ENCODE measurements at places on chromosomes 11 and 22.

- DNase-seq = no peak
Observed at GRCh38 chr11:14237444-14237961, 121.5 kb downstream of the RRAS2 start.

DNA sequence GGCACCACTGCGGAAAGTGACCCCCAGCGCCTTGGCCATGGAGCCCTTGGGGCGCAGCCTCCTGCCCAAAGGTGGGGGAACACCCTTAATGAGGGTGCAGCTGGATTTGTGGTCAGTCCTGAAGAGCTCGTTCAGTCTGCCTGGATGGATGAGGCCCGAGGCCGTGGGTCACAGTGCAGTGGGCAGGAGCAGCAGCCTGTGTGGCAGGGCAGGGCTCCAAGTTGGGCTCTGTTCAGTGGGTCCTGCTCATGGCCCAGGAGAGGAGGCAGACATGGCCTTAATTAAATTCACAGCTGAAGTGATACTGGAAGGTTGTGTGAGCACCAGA lies 33.3 kb downstream of the FAM83F start:
- no peak for DNase-seq

DNA sequence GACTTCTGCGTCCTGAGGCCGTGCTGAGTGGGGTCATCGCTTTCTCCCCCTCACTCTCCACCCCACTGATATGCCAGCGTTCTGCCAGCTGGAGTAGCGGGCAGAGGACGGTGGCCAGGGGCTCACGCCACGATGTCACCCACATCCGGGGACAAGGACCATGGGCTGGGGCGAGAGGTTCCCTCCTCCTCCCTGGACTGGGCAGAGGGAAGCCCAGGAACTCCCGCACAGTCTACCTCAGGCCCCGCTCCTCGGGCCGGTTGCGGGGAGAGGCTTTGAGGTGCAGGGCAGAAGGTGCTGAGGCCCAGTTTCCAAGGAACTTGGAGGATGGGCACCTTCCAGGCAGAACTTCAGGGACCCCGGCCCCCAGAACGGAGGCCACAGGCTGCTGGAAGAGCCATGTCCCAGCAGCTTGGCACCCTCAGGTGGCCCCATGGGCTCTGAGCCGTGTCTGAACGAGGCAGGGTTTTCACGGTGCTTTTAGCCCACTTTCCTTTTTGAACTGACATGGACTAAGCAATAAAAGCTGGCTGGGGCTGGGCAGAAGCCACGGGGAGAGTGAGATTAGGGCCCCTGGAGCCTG lies 25.4 kb downstream of the ADAMTS15 start:
- DNase-seq = no peak

DNA sequence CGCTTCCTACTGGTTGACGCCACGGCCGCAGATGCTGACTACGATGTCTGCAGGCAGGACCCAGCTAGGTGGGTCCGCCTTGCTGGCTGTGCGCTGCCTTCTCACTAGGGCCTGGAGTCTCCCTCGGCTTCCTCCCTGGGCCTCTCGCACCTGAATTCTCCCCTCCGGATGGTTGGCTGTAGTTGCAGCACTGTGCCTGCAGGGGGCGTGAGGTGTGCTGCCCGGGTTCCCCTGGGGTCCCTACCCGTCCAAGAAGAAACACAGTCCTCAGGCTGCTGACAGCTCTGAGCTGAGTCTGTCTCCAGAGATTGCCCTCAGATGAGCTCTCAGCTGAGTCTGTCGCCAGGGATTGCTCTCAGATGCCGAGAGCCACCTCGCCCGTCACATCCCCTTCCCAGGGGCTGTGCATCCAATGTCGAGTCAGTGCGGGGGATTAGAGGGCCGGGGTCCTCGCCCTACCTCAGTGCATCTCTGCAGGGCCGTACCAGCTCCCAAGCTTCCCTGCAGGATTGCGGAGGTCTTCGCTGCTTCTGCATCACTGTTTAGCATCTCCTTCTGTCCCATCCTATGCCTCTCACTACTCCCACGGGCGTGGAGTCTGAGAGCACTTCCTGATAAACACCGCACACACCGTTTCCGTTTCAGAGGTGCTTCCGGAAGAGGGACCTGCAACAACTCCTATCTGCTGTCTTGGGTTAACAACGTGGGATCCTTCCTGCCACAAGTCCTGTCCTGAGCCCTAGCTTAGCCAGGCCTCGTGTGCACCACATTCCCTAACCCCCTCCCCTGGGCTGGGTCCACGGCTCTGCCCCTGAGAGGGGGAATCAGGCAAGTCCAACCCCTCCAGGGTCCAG lies 196.9 kb downstream of the CSNK2A3 start:
- no peak for DNase-seq

GRCh38 chr22:27476729-27477128 lies 324.8 kb downstream of the MN1 start:
- peak; percentile 86 for DNase-seq

DNA sequence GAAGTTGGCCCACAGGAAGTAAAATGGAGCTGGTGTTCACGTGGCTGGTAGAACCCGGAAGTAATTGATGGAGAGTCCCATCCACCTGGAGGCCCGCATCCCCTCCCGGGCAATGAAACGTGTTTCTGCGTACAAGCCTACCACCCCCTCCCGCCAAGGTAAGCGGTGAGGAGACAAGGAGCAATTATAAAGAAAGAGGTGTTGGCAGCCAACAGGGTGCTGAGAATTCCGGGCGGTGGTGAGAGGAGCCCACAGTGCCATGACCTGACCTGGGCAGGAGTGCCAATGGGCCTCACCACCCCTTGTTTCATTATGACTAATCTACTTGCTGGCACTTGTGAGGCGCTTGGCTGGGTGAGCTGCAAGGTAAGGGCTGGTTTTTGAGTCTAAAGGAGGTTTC lies 83.8 kb upstream of the BID start:
- DNase-seq = no peak

DNA sequence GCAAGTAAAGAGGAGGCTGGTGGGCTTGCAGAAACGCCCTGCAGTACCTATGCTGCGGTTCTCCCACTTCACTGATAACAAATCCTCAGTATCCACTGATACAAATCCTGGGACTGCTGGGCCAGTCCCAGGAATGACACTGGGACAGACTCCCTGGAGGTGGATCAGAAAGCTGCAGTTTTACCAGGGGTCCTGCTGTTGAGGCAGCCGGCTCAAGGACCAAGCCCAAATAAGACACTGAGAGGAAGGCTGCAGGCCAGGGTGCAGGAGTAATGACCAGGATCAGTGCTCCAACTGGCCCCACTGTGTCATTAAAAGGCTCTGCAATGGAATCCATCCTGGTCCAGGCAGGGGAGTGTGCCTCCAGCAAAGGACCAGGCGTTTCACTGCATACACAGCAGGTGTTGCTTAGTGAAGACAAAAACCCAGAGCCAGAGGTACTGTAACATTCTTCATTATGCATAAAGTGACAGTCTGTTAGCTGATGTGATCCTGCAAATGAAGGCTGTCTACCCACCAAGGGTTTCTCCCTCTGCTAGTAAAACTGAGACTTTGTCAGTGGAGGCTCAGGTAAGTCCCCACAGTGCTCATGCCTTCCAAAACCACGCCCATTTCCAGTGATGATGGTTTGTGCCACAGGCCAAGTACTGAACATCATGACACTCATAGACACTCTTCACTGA lies 1.4 kb upstream of the C22orf39 start:
- DNase-seq = no peak

DNA sequence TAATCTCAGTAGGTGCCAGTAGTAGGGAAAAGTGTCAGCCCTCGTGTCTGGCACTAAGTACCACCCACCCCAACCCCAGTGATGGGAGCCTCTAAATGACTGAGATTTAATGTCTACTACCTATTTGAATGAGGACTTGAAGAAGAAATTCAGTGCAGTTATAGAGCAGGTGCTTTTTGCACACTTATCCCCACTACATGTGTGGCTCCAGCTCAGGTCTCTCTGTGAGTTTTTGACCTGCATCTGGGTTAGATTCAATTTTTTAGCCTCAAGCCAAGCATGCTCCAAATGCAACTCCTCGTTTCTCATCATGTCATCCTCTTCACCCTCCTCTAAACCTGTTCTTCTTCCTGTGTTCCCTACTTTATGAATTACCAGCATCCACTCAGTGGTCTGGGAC lies 24.9 kb upstream of the NNMT start:
- DNase-seq = no peak

DNA sequence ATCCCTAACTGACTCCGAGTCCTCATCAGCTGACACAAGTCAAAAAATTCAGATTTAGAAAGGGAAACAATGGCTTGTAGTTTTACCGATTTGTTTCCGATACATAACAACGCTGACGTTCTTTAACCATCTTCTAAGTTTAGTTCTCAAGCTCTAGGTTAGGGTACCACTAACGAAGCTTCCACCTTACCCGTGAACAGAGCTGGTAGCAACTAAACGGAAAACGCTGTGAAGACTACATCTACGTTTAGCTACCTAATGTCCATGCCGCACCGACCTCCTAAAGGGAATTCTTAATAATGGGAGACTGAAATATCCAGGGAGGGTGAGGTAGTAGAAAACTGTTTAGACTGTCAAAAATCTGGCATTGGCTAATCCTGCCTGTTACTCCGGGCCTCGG lies 1.0 kb downstream of the NUP98 start:
- no peak for DNase-seq

GRCh38 chr11:127334466-127334865 lies 333.9 kb upstream of the KIRREL3 start:
- no peak for DNase-seq

- DNase-seq = no peak
Observed at GRCh38 chr11:76835036-76835435, 25.7 kb upstream of the ACER3 start.

DNA sequence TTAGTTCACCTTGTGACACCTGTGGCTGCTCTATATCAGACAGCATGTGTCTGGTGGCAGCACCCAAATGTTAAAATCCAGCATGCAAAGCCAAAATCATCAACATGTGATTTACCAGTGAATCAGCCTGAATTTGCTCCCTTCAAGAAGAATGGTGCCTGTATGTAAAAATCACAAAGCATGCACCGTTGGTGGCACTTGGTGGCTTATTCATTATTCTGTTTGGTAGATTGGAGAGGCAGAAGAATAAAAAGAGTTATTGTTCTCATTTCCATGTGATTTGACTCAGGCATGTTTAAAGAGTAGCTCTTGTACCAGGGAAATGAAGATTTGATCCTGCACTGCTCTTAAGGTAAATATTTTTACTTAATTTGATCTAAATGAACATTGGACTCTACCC lies 143.9 kb upstream of the MPPED2 start:
- no peak for DNase-seq

- no peak for DNase-seq
Observed at GRCh38 chr11:62273789-62274275, 3.9 kb downstream of the SCGB2A2 start.

GRCh38 chr11:124207102-124207792 lies 24.1 kb downstream of the OR10D3 start:
- no peak for DNase-seq

DNA sequence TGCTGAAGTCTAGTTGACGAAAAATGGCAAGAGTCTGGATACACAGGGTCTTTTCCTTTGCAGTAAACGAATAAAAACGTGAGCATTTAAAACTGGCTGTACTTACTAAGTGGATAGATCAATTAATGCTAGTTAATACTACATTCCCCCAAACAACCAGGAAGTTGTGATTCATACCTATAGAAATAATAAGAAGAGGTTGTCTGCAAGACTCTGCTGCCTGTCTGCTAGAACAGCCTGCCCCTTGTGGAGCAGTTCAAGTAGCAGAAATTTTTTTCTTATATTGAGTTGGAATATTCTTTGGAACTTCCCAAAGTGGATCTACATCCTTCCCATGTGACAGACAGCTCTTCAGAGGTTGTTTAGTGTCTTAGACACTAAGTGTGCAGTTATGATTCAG lies 86.8 kb downstream of the TEAD1 start:
- DNase-seq = peak; percentile 62

- no peak for DNase-seq
Observed at GRCh38 chr11:111253131-111253530, 7.6 kb downstream of the POU2AF2 start.

- DNase-seq = no peak
Observed at GRCh38 chr11:17864478-17864941, 129.9 kb downstream of the KCNC1 start.

DNA sequence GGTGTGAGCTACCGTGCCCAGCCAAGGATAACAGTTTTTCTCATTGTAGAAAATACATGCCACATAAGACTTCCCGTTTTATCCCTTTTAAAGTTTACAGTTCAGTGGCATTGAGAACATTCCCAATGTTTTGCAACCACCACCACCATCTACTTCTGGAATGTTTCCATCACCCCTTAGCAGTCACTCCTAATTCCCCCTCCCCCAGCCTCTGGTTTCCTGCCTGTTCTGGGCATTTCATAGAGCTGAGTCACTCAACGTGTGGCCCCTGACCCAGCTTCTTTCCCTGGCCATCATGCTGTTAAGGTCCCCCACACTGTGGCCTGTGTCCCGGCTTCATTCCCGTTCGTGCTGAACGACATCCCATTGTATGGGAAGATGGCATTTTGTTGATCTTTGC lies 30.7 kb downstream of the FGF4 start:
- peak; percentile 88 for DNase-seq

GRCh38 chr11:66907751-66908630 lies 50.2 kb downstream of the PC start:
- DNase-seq = no peak

DNA sequence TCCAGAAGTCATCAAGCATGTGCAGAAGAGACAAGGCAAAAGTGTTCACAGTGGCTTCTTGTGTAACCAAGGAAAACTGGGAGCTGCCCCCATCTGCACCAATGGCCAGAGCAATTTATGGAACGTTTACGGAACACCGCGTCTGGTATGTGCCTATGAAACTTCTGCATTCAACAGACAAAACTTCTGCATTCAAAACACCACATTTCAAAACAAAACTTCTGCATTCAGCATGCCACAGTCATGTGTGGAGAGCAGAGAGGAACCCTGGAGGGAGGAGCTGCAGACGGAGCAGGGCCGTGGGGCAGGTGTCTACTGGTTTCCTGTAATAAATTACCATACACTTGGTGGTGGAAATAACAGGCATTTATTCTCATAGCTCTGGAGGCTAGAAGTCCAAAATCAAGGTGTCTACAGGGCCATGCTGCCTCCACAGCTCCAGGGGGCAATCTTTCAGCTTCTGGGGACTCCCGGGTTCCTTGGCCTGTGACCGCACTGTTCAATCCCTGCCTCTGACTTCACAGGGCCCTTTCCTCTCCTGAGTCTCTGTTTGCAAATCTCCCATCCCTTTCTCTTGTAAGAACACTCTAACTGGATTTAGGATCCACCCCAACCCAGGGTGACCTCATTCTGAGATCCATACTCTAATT lies 32.2 kb downstream of the RPL3 start:
- DNase-seq = peak; percentile 44

- DNase-seq = no peak
Observed at GRCh38 chr22:39719559-39720450, 149.3 kb downstream of the CACNA1I start.

GRCh38 chr11:111360150-111361043 lies 18.7 kb downstream of the POU2AF1 start:
- no peak for DNase-seq

Measured in fibroblast of skin of right biceps (primary cell).